Renal pelvis (tissue), 12 donors: ENCODE measurements at places on chromosomes 12 and 14. TPM values are rescaled to one million over a fixed set of nuclear protein-coding genes. Genes with fewer than 3 reads are reported as not detected.
A peak's percentile ranks its signal among the peaks of the same experiment; 100 is the strongest.

GRCh38 chr14:53979113-53979681 lies 22.6 kb upstream of the BMP4 start:
- no peak for DNase-seq

GRCh38 chr12:16407346-16407745 lies 59.9 kb downstream of the MGST1 start:
- DNase-seq = no peak

DNA sequence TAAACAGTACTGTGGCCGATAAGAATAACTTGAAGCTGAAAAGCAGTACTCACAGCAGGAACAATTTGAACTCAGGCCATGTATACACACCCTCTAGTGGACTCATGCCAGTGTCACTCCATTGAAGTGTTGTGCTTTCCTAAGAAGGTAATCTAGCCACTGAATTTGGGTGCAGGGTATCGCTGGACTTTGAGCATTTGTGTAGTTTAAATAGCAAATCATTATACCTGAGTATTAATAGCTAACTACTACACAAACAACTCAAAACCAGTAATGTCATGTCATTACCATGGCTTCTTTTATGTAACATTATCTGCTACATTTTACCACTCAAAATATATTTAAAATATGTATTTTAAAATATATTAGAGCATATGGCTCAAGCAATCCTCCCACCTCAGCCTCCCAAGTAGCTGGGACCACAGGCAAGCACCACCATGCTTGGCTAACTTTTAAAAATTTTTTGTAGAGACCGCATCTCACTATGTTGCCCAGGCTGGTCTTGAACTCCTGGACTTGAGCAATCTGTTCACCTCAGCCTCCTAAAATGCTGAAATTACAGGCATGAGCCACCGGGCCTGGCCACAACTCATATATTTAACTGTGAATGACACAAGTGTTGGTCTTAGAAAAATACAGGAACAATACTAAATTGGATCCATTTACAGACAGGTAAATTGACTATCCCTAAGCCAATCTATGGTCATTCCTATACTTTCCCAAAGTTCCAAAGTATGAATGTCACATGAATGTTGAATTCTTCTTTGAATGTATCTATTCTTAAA lies 25.6 kb upstream of the ARID4A start:
- no peak for DNase-seq

DNA sequence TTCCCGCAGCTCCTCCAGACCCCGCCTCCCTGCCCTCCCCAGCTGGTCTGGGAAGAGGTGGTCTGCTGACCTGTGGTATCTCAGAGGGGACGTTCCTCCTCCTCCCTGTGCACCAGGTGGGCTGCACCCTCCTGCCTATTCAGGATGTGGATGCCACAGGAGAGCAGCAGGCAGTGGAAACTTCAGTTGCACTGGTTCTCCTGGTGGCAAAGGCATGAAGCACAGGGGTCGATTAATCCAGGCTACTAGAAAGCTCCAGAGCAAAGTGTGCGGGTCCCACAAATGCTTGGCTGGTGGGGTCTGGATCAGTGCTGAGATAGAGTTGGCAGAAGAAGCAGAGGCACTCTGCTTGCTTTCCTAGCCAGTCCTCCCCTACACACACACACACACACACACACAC lies 197.0 kb downstream of the SLC41A2 start:
- DNase-seq = no peak

DNA sequence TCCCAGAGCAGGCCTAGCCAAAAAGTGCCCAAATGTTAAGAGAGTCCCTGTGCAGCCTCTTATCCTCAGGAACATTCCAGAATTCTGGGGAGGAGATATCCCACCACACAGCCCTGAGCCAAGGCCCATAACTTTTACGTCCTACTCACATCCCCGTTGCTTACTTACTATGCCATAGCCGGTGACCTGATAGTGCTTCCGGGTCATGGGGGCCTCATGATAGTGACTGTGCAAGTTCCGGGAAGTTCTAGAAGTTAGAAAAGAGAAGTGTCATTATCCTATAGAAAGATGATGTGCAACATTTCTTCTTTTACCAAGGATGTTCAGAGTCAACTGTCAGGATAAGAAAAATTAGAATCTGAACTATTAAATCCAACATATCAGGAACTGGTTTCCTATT lies 15.6 kb upstream of the NGB start:
- DNase-seq = no peak

DNA sequence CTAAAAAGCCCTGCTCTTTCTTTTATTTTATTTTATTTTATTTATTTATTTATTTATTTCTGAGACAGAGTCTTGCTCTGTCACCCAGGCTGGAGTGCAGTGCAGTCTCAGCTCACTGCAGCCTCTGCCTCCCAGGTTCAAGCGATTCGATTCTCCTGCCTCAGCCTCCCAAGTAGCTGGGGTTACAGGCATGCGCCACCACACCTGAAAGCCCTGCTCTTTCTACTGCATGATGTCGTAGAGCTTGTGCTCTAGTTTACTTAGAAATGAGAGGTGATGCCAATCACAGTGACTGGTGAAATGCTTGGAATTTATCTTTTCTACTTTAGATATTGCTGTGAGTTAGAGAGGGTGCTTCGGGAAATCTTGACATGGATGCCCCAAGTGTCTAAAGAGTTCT lies 54.5 kb downstream of the DAD1 start:
- DNase-seq = no peak

- no peak for DNase-seq
Measured at GRCh38 chr12:122423258-122424165, 1.0 kb upstream of the CLIP1 start.

DNA sequence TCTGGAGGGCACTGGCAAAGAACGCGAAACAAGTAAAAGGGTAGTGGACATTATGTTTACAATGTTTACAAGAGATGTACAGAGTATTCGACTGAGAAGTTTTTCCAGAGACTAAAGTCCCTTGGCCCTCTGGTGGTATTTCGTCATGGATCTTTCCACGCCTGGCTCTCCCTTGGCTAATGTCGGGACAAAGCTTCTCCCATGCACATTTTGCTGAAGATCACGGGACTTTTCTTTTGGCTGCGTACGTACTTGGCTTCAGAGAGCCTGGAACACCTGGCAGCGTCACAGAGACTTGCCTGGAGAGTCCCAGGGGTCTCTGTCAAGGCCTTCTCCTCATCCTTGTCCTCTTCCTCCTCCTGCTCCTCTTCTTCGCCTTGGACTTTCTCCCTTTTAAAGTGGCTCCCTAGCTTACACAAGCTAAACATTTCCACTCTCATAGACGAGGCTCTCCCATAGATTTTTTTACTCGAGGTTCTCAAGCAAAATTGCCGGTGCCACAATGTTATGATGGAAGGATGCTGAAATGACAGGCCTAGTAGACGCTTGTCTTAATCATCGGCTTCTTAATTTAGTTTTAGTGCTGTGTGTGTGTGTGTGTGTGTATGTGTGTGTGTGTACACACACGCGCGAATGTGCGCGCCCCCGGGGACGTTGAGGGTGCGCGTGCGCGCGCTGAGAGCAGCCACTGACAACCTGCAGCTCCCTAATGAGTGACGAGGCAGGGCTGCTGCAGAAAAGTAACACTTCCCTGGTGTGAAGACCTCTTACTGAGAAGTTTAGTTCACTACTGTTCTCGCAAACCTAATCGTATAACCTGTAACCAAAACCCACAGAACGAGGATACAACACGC lies 4.9 kb upstream of the FOXG1 start:
- DNase-seq = no peak

GRCh38 chr12:15928346-15928745 lies 17.2 kb downstream of the DERA start:
- no peak for DNase-seq

The LRRK2 gene
- 34.2 TPM for polyA plus RNA-seq

GRCh38 chr12:127304751-127305725 lies 961.9 kb upstream of the TMEM132C start:
- DNase-seq = no peak

The OR6C6 gene
- 0.19 TPM for polyA plus RNA-seq

DNA sequence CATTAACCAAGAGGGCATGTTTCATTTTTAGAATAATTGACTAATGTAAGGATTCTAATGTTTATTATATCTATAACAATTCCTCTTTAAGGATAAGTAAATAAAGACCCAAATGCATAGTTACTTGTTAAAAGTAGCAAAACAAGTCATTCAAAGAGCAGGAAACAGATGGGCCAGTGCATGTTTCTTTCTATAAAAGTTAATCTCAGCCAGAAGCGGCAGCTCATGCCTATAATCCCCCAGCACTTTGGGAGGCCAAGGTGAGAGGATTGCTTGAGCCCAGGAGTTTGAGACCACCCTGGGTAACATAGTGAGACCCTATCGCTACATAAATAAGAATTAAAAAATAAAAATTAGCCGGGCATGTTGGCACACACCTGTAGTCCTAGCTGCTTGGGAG lies 391.0 kb upstream of the RGS6 start:
- no peak for DNase-seq

The RFX4 gene
- polyA plus RNA-seq = 0.17 TPM

DNA sequence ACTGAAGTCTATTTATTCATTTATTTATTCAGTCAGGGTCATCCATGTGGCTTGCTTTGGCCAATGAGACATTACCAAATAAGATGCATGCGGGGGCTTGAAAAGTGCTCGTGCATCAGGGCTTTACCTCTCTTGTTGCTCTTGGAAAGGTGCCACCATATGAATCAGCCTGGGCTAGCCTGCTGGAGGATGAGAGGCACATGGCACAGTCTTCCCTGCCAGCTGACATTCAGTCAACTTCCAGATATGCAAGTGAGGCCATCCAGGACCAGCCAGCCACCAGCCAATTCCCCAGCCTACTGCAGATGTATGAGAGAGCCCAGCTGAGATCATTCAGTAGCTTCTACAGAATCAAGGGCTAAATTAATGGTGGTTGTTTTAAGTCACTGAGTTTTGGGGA lies 105.2 kb upstream of the RPH3A start:
- DNase-seq = no peak

- DNase-seq = peak; percentile 66
Measured at GRCh38 chr12:45729233-45730083, at the start of gene ARID2. ARID2 (plus strand) TSS chr12:45729706; CDS start chr12:45729837, 131 bp downstream.

DNA sequence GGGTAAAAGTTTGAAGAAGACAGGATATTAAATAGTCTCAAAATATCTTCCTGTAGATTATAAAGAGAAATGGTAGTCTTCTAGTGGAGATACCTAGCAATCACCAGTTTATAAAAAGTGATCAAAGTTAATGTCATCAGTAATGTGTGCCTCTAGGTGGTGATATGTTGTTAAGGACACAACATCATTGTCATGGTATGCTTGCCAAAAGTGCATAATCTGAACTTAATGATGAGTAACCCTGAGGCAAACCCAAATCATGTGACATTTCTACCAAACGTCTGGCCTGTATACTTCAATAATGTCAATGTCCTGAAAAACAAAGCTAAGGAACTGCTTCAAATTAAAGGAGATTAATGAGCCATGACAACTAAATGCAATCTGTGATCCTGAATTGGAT lies 214.7 kb downstream of the PHLDA1 start:
- no peak for DNase-seq
